Activated naive CD4-positive, alpha-beta T cell treated with anti-CD3 and anti-CD28 coated beads, Interleukin-2, amount 50 U/mL, for 72 hours (primary cell): ENCODE measurements at places on chromosomes 12 and 14. TPM values are rescaled to one million over a fixed set of nuclear protein-coding genes. Genes with fewer than 3 reads are reported as not detected.

DNA sequence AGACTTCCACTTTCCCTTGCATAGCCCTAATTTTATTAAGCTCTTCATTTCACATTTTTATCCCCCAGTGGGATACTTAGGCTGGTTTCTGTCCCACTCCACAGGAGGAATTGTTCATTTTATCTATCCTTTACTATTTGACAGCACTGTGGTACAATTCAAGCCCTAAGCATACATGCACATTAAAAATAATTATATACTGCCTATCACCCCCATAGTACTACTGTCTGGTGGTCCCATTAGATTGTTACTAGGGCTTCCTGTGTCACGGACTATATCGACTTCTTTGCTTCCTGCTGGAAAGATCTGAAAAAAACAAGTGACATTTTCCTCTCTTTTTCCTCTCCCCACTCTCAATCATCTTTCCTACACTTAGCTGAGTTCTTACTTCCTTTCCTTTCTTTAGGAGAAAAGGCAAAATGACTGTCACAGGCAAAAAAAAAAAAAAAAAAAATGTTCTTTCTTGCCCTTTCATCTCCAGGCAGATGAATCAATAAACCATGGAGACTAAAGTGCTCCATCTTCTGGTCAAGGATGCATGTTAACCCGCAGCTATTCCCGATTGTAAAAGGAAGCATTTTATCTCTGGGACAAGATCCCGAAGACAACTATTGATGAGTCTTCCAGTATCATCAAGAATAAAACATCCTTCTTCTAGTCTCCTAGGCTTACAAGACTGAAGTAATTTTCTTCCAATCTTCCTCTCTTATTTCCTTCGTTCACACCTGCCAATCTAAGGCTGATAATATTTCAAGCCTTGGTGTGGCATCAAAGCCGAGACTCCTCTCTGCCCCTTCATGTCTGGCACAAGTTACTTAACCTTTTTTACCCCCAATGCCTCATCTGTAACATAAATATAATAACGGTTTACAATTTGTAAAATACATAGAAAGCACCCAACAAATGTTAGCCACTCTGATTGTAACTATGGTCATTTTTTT is 94.4 kb upstream of the PLEKHG7 start:
- no peak for DNase-seq

- no peak for DNase-seq
Observed at GRCh38 chr14:92143309-92143708, 21.5 kb downstream of the CPSF2 start.

- no peak for DNase-seq
Observed at GRCh38 chr14:23469906-23470403, 452 bp downstream of the NGDN start.

DNA sequence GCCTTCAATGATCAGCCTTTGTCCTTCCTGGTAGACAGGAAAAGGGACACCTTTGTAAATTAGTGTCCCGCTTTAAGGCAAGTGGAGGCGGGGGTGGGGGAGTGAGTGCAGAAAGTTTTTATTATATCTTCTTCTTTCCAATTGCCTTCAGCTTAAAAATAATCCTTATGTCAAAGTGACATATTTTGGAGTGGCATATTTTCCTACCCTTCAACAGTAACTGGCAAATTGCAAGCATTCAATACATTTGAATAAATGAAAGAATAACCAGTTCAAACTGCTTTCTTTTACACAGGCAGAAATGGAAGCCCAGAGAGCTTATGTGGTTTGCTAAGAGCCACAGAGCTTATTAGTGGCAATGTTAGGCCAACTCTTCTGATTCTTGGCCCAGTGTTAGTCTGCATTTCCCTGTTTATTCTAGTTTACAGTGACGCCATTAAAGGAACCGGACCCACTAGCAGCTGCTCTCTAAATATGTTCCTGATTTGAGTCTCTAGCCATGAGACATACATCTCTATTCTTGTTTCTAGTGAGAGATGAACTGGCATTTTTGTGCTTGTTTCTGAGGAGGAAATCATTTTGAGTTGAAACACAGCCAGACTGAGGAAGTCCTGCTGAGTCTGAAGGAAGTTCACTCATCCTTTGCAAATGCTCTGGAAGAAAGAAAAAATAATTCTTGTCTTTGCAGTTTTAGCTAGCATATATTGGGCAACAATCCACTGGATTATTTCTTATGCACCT is 468.7 kb downstream of the NOVA1 start:
- no peak for DNase-seq

GRCh38 chr12:29730481-29730880 is 53.3 kb downstream of the TMTC1 start:
- DNase-seq = no peak

DNA sequence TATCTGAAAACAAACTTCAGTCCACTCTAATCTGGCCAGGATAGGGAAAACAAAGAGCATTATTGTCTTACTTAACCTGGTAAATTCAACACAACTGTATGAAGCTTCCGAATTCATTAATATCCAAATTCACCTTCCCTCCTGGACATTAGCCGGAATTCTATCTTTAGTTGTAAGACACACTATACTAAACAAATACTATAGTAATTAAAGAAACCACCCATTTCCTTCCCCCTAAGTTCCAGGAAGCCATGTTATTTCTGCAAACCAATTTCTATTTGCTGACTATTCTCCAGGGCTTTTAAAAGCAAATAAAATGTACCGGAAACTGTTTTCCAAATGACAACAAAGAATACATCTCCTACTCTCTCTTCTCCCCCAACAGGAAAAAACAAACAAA is 122.7 kb upstream of the MDM1 start:
- DNase-seq = no peak

GRCh38 chr14:50619569-50620141 is 48.5 kb downstream of the SAV1 start:
- no peak for DNase-seq

DNA sequence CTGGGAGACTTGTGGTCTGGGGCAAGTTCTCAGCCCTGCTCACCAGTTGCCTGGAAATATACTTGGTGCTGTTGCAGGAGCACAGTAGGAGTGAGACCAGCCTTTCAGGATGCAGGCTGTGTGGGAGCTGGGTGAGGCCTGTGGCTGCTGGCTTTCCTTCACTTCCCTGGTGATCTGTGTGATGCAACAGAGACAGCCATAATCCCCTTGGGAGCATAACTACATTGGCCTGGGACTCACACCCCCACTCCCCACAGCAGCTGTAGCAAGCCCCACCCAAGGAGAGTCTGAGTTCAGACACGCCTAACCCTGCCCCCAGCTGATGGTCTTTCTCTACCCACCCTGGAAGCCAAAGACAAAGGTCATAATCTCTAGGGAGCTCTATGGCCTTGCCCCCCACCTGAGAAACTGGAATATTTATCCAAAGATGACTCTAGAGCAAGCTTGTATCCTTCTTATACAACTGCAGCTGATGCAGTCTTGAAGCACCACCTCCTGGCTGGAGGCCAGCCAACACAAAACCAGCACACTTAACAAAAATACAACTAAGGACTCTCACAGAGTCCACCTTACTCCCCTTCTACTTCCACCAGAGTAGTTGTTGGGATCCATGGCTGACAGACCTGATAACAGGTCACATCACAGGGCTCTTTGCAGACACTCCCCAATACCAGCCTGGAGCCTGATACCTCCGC is 190.4 kb upstream of the CPNE8 start:
- DNase-seq = no peak

- DNase-seq = peak; percentile 41
Observed at GRCh38 chr12:54352022-54352531, 12.2 kb downstream of the GPR84 start.

DNA sequence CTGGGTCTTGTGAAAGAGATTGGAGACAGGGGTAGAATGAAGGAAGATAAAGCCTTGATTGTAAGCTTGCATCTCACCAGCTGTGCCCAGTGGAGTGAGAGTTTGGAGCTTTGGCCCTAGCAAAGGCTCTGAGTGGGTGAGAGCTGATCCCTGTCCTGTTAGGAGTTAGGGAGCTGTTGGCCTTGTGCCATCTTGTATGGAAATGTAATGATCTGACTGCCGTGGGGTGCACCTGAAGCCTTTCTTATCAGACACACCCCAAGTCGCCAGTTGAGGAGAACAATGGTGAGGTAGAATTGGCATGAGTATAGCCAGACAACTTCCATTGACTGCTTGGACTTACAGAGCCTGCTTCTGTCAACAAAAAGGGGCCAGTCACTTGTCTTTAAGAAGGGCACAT is 130.1 kb downstream of the PRKCH start:
- no peak for DNase-seq

DNA sequence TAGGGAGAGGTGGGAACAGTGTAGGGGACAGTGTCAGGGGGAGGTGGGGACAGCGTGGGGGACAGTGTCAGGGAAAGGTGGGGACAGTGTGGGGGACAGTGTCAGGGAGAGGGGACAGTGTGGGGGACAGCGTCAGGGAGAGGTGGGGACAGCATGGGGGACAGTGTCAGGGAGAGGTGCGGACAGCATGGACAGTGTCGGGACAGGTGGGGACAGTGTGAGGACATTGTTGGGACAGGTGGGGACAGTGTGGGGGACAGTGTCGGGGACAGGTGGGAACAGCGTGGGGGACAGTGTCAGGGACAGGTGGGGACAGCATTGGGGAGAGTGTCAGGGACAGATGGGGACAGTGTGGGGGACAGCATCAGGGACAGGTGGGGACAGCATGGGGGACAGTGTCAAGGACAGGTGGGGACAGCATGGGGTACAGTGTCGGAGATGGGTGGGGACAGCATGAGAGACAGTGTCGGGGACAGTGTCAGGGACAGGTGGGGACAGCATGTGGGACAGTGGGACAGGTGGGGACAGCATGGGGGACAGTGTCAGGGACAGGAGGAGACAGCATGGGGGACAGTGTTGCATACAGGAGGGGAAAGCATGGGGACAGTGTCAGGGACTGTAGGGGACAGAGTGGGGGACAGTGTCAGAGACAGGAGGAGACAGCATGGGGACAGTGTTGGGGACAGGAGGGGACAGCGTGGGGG is 139.0 kb downstream of the TMEM121 start:
- DNase-seq = no peak

- DNase-seq = no peak
Observed at GRCh38 chr12:28033538-28033915, 61.0 kb upstream of the PTHLH start.

Gene ARHGDIB
- total RNA-seq = 667 TPM

Gene NPFF
- total RNA-seq = not detected

Gene KRT74
- total RNA-seq = not detected

Gene ZFHX2
- 2.5 TPM for total RNA-seq
